ENCODE measurements at places on chromosomes 5 and 9.
A peak's percentile ranks its signal among the peaks of the same experiment; 100 is the strongest.

DNA sequence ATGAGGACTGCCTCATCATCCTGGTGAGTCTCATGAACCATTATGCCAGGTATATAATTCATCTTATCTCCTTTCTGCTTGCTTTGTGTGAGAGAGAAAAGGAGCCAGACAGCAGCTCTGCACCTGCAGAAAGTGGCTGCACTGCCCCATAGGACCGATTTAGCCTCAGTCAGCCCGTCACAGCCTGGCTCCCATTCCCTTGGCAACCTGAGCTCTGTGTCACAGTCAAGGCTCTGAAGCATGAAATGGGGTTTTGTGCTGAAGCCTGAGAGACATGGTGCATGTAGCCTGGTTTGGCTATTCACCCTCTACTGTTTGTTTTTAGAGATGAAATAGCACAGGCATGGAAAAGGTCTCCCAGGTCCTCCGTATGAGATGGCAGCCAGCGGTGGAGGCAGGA lies 198.3 kb downstream of the KCTD16 start:
- H3K4me1 ChIP-seq, result no peaks in the 10 kb centered on the region
- no peaks in the 10 kb centered on the region for H3K27me3 ChIP-seq
- no peak overlapping the region for H3K27ac ChIP-seq
- H3K4me3 ChIP-seq, result no peak overlapping the region
- DNase-seq, result no peak
- no peaks in the 10 kb centered on the region for H3K36me3 ChIP-seq

GRCh38 chr9:79633558-79633957 lies 61.8 kb downstream of the TLE4 start:
- H3K4me1 ChIP-seq, result no peaks in the 10 kb centered on the region
- H3K4me3 ChIP-seq, result no peak overlapping the region
- no peaks in the 10 kb centered on the region for H3K27me3 ChIP-seq
- no peak for DNase-seq

- H3K27ac ChIP-seq, result no peak overlapping the region
- no peaks in the 10 kb centered on the region for H3K27me3 ChIP-seq
- DNase-seq, result peak; percentile 51
- H3K36me3 ChIP-seq, result no peaks in the 10 kb centered on the region
- H3K4me3 ChIP-seq, result no peak overlapping the region
- H3K4me1 ChIP-seq, result peaks cover 8% of the 10 kb centered on the region
Measured at GRCh38 chr9:91817493-91818224, 132.4 kb downstream of the ROR2 start.

DNA sequence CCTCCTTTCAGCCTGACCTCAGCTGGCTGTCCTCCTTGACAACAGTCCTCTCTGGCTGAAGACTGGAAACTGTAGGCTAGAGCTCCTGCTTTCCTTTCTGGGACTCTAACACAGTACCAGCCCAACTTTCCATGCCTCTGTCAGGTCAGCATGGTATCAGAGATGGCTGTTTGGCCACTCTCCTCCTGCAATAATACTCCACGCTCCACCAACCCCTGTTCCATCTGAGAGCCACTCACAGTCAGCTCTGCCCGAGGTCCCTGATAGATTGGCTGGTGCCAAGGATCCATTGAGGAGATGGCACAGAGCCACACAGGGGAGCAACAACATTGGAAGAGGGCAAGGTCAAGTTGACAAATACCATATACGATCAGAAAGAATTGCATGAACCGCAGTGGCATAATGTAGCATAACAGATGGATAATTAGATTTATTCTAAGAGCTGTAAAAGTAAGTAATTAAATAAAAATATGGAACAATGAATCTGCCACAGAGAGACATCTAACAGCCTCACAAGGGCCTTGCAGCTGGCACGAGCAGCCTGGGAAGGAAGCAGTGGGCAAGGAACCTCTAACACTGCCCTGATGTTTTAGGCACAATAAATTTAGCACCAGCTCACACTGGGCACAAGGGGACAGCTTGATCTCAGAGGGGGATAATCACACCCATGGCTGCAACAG lies 94.3 kb upstream of the LRRTM2 start:
- H3K36me3 ChIP-seq, result no peaks in the 10 kb centered on the region
- peaks cover 5% of the 10 kb centered on the region for H3K4me1 ChIP-seq
- DNase-seq, result no peak
- no peak overlapping the region for H3K4me3 ChIP-seq
- no peak overlapping the region for H3K27ac ChIP-seq

DNA sequence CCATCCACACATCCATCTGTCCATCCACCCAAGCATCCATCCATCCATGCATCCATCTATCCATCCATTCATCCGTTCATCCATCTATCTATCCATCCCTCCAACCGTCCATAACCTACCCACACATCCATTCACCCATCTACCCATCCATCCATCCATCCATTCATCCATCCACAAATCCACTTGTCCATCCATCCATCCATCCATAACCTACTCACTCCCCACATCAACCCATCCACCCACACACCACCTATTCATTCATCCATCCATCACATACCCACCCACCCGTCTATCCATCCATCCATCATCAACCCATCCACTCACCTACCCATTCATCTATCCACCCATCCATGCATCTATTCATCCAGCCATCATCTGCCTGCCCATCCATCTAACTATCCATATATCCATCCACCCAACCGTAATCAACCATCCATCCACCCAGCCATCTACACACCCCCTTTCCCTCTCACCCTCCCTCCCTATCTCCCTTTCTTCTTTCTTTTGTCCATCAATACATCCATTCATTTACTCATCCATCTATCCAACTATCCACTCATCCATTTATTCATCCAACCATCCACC lies 43.6 kb upstream of the CLPTM1L start:
- no peak overlapping the region for H3K4me3 ChIP-seq
- H3K36me3 ChIP-seq, result no peaks in the 10 kb centered on the region
- no peak for DNase-seq
- H3K27ac ChIP-seq, result no peak overlapping the region
- H3K4me1 ChIP-seq, result no peaks in the 10 kb centered on the region

- DNase-seq, result peak; percentile 61
- H3K4me1 ChIP-seq, result peaks cover 2% of the 10 kb centered on the region
- no peak overlapping the region for H3K27ac ChIP-seq
- no peaks in the 10 kb centered on the region for H3K27me3 ChIP-seq
Measured at GRCh38 chr5:153883854-153884611, 154.7 kb downstream of the FAM114A2 start.

DNA sequence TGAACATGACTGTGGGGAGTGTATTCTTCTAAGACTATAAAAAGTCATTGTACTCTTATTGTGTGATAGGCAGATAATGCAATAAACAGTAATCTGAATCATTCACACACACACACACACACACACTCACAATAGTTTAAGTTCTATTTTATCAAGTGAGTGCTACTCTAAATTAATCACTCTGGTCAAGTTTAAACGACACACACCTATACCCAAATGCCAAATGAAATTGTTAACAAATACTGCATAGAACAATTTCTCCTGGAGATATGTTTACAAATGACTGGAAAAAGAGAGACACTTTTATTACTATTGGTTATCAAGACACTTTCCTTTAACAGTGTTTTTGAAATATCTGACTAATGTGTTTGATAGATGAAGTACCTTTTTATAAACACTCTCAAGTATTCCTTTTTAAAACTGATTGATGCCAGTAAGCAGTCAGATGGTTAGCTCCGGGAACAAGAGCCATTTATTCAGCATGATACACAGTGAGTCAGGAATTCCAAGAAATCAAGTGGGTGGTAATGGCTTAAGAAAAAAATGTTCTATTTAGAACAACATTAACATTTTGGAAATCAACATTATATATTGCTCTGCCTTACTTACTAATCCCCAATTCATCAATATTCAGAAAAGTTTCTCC lies 521.6 kb upstream of the ST8SIA4 start:
- no peaks in the 10 kb centered on the region for H3K36me3 ChIP-seq
- H3K4me1 ChIP-seq, result no peaks in the 10 kb centered on the region
- no peaks in the 10 kb centered on the region for H3K27me3 ChIP-seq
- no peak overlapping the region for H3K27ac ChIP-seq
- H3K4me3 ChIP-seq, result no peak overlapping the region

GRCh38 chr9:135370411-135371375 lies 108.9 kb upstream of the PPP1R26 start:
- H3K27ac ChIP-seq, result no peak overlapping the region
- H3K4me1 ChIP-seq, result no peaks in the 10 kb centered on the region
- H3K4me3 ChIP-seq, result no peak overlapping the region
- H3K36me3 ChIP-seq, result no peaks in the 10 kb centered on the region

- H3K36me3 ChIP-seq, result no peaks in the 10 kb centered on the region
- H3K27me3 ChIP-seq, result no peaks in the 10 kb centered on the region
- no peak for DNase-seq
- no peak overlapping the region for H3K4me3 ChIP-seq
Measured at GRCh38 chr9:94990897-94991561, 264.5 kb downstream of the AOPEP start.

DNA sequence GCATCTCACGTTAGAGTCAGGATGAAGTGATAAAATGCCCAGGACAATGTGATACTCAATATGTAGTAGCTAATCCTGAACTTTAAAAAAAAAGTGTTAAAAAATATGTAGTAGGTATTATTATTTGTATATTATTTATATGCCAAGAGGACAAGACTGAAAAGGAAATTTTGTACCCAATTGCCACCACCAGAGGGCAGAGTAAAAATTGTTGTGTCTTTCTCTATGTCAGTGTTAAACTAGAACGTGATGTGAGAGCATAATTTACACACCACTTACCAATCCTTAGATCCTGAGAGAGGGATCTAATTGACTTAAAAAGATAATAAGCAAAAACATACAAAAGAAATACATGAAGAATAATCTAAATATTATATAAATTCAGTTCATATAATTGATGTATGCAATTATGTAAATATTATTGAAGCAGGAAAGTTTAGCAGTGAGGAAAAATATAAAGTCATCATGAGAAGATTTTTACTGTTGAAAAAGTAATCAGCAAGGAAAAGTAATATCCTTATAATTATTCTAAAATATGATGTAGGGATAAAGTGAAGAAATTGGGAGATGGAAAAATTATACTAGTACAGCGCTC lies 288.9 kb downstream of the RAB3C start:
- DNase-seq, result peak; percentile 33
- H3K4me1 ChIP-seq, result no peaks in the 10 kb centered on the region
- H3K27ac ChIP-seq, result no peak overlapping the region
- H3K4me3 ChIP-seq, result no peak overlapping the region

DNA sequence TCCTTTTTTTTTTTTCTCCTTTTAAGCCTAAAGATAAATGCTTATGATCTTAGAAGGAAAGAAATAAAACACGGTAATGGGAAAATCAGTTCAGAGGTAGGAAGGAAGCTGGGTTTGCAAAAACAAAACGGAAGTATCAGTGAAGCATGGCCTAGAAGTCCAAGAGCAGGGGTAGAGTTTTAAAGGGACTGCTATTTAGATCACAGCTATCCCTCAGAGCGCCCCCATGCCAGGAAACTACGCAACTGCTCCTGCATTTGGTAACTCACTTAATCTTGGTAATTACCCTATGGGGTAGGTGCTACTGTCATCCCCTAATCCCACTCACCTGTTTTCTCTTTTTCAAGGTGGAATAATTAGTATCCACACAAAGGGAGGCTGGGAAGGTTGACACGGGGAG lies 16.0 kb downstream of the TLE1 start:
- H3K27me3 ChIP-seq, result no peaks in the 10 kb centered on the region
- H3K36me3 ChIP-seq, result no peaks in the 10 kb centered on the region
- DNase-seq, result peak; percentile 40
- H3K4me1 ChIP-seq, result no peaks in the 10 kb centered on the region
- no peak overlapping the region for H3K27ac ChIP-seq
- no peak overlapping the region for H3K4me3 ChIP-seq

DNA sequence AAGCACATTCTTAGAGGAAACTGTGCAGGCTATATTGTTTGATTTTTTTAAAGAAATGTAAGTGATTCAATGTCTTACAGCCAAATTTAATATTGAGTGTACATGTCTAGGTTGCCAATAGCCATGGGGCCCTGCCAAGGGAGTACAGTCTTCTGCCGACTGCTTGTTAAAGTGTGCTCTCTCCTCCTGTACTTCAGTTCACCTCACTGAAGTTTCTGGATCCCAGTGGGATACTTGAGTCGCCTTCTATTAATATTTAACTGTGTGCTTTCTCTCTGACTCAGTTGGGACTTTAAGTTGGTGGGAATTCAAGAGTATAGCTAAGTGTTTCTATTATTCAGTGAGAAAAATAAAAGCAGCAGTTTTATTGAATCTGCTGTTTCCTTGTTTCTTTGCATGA lies 44.5 kb upstream of the C5orf47 start:
- DNase-seq, result no peak
- no peak overlapping the region for H3K27ac ChIP-seq
- H3K36me3 ChIP-seq, result no peaks in the 10 kb centered on the region
- no peak overlapping the region for H3K4me3 ChIP-seq
- H3K27me3 ChIP-seq, result no peaks in the 10 kb centered on the region
- H3K4me1 ChIP-seq, result no peaks in the 10 kb centered on the region

DNA sequence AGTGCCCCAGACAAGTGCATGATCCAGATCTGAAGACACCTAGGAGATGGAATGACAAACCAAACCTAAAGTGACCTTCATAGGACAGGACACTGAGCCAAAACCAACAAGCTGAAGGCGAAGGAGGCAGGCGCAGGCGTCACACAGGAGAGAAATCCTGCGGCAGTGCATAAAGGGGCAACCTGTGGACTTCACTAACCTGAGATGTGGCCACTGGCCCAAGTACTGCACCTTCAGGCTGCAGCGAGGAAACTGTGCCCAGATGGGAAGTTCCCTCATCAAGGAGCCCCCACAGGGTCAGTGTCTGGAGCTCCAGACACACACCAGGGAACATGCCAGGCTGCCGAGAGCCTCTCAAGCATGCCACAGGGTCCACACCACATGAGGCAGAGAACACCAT lies 3.7 kb downstream of the IPPK start:
- H3K27me3 ChIP-seq, result no peaks in the 10 kb centered on the region
- H3K4me1 ChIP-seq, result peaks cover 3% of the 10 kb centered on the region
- DNase-seq, result no peak
- no peak overlapping the region for H3K4me3 ChIP-seq
- no peak overlapping the region for H3K27ac ChIP-seq

- H3K4me1 ChIP-seq, result no peaks in the 10 kb centered on the region
- no peak for DNase-seq
- H3K27ac ChIP-seq, result no peak overlapping the region
- no peak overlapping the region for H3K4me3 ChIP-seq
- no peaks in the 10 kb centered on the region for H3K36me3 ChIP-seq
Measured at GRCh38 chr9:108534741-108535140, 321.0 kb downstream of the ACTL7B start.

DNA sequence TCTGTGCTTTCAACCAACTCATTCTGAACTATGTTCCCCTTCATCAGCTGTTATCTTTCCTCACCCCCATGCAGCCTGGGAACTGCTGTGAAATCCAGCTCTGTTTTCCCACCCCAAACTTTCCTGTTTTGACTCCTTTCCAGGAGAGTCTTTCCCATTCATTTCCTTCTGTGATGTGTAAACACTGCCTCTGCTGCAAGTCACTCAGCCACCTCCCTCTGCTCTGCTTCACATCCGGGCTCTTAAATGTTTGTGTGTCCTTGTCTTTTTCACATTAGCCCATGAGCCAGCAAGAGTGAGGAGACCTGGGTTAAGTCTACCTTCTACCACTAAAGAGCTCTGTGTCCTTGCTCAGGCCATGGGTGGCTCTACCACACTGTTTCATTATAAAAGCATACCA lies 137.5 kb downstream of the ICE1 start:
- peaks cover 9% of the 10 kb centered on the region for H3K4me1 ChIP-seq
- H3K4me3 ChIP-seq, result no peak overlapping the region
- H3K27me3 ChIP-seq, result no peaks in the 10 kb centered on the region
- H3K27ac ChIP-seq, result peak overlapping the region; percentile 29
